ENCODE measurements at places on chromosomes 7 and 10. TPM values are rescaled to one million over a fixed set of nuclear protein-coding genes. Genes with fewer than 3 reads are reported as not detected.

DNA sequence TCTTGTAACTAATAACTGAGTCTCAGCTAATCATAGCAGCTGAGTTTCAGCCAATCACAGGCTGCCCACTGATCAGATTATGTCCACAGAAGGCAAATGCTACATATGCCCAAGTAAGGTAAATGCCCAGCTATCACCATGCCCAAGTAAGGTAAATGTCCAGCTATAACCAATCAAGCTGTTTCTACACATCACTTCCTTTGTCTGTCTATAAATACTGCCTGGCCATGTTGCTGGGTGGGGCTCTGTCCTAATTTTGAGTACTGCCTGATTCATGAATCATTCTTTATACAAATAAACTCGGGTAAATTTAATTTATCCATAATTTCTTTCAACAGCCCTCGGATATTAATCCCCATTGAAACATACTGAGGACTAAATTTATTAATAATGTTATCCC is 312.4 kb downstream of the CACNA2D1 start:
- no peak overlapping the region for H3K4me3 ChIP-seq
- H3K27ac ChIP-seq = no peak overlapping the region
- no peak for DNase-seq
- H3K27me3 ChIP-seq = no peaks in the 10 kb centered on the region
- no peaks in the 10 kb centered on the region for H3K36me3 ChIP-seq

GRCh38 chr7:151399906-151400305 is 9.9 kb downstream of the WDR86 start:
- no peaks in the 10 kb centered on the region for H3K27me3 ChIP-seq
- peak; percentile 46 for DNase-seq
- no peaks in the 10 kb centered on the region for H3K36me3 ChIP-seq
- H3K27ac ChIP-seq = no peak overlapping the region
- no peak overlapping the region for H3K4me3 ChIP-seq

DNA sequence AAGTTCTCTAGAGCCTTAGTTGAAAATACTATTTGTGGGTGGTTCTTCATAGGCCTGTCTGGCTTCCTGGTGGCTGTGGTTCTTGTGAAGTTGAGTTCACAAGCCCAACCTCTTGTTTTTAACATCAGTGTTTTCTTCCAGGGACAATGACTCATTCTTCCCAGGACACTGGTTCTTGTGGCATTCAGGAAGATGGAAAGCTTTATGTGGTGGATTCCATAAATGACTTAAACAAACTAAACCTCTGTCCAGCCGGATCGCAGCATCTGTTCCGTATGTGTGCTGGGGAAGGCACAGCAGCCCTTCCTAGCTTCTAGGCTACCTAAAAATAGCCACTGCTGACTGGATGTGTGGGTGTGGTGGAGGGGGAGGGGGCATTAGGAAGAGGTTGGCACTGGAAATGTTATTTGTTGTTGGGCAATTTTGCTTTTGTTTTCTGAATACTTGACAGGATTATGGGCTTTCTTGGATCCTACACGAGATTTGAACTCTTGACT is 3.9 kb downstream of the LSMEM1 start:
- no peak overlapping the region for H3K4me3 ChIP-seq
- no peak overlapping the region for H3K27ac ChIP-seq
- DNase-seq = no peak
- peaks cover 24% of the 10 kb centered on the region for H3K4me1 ChIP-seq
- no peaks in the 10 kb centered on the region for H3K36me3 ChIP-seq
- H3K27me3 ChIP-seq = no peaks in the 10 kb centered on the region

DNA sequence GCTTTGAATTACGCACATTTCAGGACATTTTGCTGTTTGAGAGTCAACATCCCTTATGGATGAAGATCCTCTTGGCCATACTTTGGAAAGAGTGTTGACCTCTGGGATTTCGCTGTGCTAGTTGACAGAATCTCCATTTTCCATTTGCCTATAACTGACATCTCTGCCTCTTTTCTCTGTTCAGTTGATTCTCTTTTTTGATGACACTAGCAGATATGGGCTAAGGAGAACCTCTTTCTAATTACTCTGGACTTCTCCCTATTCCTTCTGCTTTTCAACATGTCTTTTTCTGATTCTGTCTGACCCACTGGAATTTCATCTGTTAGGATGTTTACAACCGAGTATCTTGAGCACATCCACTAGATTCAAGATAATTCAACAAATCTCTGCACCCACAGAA is 311.5 kb downstream of the CAMK1D start:
- H3K4me3 ChIP-seq = no peak overlapping the region
- peaks cover 6% of the 10 kb centered on the region for H3K27me3 ChIP-seq
- no peak for DNase-seq
- no peak overlapping the region for H3K27ac ChIP-seq
- no peaks in the 10 kb centered on the region for H3K4me1 ChIP-seq
- no peaks in the 10 kb centered on the region for H3K36me3 ChIP-seq

- peaks cover 44% of the 10 kb centered on the region for H3K4me1 ChIP-seq
- DNase-seq = no peak
- no peaks in the 10 kb centered on the region for H3K27me3 ChIP-seq
- peak overlapping the region; percentile 100 for H3K27ac ChIP-seq
Observed at GRCh38 chr10:3774814-3775695, 10.0 kb downstream of the KLF6 start.

- no peak overlapping the region for H3K4me3 ChIP-seq
- H3K27ac ChIP-seq = no peak overlapping the region
- no peak for DNase-seq
- no peaks in the 10 kb centered on the region for H3K27me3 ChIP-seq
- no peaks in the 10 kb centered on the region for H3K36me3 ChIP-seq
Observed at GRCh38 chr7:36348771-36349170, 40.9 kb upstream of the ANLN start.

DNA sequence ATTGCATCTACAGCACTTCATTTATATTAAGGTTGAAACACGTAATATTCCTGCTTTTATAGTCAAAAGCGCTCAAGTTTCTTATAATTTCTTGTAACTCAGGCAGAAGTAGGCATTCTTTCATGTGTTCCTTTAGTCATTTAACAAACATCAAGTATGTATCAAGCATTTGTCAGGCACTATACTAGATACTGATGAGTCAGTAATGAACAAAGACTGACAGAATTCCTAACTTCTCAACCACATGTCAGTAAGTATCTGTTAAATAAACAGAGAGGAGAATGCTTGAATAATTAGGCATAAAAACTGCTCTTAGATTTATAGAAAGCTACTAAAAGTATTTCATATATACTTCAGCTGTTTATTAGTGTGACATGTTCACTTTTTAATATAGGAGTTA is 9.9 kb downstream of the CRPPA start:
- no peak overlapping the region for H3K27ac ChIP-seq
- DNase-seq = no peak
- H3K36me3 ChIP-seq = no peaks in the 10 kb centered on the region
- peaks cover 13% of the 10 kb centered on the region for H3K4me1 ChIP-seq
- H3K4me3 ChIP-seq = no peak overlapping the region
- H3K27me3 ChIP-seq = no peaks in the 10 kb centered on the region

DNA sequence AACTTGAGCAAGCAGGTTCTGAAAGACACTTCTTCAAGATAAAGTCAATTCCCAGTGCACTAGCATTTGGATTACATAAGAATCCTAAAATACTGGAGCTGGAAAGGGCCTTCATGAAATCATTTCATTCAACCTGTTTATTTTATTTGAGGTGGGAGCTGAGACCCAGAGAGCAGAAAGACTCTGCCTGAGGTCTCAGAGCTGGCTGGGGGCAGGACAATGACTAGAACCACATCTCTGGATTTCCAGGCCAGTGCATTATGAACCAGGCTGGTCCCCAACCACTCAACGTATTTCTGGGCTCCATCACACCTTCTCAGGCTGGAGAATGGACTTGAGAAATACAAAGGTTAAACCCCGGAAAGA is 8.4 kb downstream of the ANXA11 start:
- no peaks in the 10 kb centered on the region for H3K27me3 ChIP-seq
- no peak for DNase-seq
- H3K4me1 ChIP-seq = peaks cover 92% of the 10 kb centered on the region
- H3K36me3 ChIP-seq = no peaks in the 10 kb centered on the region
- peak overlapping the region; percentile 96 for H3K27ac ChIP-seq

GRCh38 chr10:62005281-62005680 is 103.8 kb downstream of the ARID5B start:
- H3K27me3 ChIP-seq = no peaks in the 10 kb centered on the region
- no peak overlapping the region for H3K4me3 ChIP-seq
- no peak for DNase-seq
- H3K36me3 ChIP-seq = no peaks in the 10 kb centered on the region
- H3K27ac ChIP-seq = no peak overlapping the region
- H3K4me1 ChIP-seq = peaks cover 19% of the 10 kb centered on the region

DNA sequence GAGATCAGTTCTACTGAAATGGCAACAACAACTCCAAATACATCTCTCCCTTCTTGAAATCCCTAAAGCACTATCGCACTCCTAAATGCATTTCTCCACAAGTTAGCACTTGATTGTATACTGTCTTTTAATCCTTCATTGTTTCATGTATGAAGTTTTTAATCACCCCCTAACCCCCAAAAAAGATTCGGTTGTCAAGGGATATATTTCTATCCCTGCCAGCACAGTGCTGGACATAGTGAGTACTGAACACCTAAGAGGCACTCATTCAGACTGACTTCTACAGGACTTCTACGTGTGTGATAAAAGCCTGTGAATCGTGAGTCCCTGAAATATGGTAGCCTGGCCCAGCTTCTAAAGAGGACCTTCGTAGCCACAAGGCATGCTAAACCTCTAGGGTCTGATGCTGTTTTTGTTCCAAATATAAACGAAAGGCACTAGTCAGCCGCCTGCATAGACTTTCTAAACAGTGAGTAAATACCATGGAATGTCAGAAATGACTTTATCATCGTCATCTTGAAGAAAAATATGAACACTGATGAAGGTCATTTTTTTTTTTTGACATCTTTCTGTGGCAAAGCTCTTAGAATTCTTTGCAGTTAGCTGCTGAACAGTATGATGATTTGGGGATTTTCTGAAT is 14.6 kb upstream of the ZSCAN21 start:
- peaks cover 20% of the 10 kb centered on the region for H3K4me1 ChIP-seq
- H3K27ac ChIP-seq = no peak overlapping the region
- no peaks in the 10 kb centered on the region for H3K27me3 ChIP-seq
- no peak overlapping the region for H3K4me3 ChIP-seq
- peaks cover 56% of the 10 kb centered on the region for H3K36me3 ChIP-seq

DNA sequence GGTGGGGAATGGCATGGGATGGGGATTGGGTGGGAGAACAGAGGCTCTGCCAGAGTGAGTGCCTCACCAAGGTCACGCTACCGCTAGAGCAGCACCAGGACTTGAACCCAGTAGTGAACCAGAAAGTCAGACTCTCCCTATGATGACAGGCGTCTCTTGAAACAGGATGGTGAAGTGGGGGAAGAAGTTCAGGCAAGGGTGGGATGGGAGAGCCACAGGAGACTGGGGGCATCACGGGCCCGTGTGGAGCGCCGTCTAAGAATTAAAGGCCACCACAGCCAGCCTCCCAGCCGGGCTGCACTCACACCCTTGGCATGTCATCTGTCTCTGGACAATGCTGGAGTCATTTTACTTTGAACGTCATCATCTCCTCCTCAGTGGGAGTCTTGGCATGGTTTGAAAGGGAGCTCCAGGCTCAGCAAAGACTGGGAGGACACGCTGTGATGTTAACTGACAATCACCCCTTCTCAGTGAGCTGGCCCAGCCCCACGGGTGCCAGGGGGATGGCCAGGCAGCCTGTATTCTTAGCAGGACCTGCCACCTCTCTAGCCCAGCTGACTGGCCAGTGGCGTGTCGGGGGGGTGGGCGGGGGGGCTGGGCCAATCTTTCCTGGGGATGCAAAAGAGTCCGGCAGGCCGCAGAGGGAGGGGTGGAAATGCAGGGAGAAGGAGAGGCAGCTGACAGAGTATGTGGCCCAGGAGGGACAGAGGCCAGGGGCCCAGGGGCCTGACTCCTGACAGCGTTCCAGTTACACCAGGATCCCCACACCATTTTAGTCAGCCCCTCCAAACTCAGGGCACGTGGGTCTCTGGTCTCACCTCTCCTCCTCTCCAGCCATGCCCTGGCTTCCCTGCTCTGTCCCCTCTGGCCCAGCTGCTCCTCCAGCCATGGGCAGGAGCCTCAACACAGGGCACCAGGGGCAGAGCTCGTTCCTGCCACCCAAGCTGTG is 96.2 kb downstream of the VOPP1 start:
- no peaks in the 10 kb centered on the region for H3K4me1 ChIP-seq
- peaks cover 5% of the 10 kb centered on the region for H3K36me3 ChIP-seq
- H3K4me3 ChIP-seq = no peak overlapping the region
- no peak for DNase-seq

GRCh38 chr7:79770063-79770462 is 316.6 kb upstream of the MAGI2 start:
- DNase-seq = no peak
- H3K36me3 ChIP-seq = no peaks in the 10 kb centered on the region
- no peak overlapping the region for H3K4me3 ChIP-seq
- H3K27ac ChIP-seq = no peak overlapping the region

- no peak overlapping the region for H3K4me3 ChIP-seq
- H3K27me3 ChIP-seq = no peaks in the 10 kb centered on the region
- no peaks in the 10 kb centered on the region for H3K36me3 ChIP-seq
- H3K4me1 ChIP-seq = no peaks in the 10 kb centered on the region
Observed at GRCh38 chr7:124072603-124073309, 39.9 kb upstream of the TMEM229A start.

GRCh38 chr7:37786741-37787569 is 61.4 kb upstream of the NME8 start:
- no peaks in the 10 kb centered on the region for H3K27me3 ChIP-seq
- no peak for DNase-seq
- H3K4me3 ChIP-seq = no peak overlapping the region
- no peak overlapping the region for H3K27ac ChIP-seq
- no peaks in the 10 kb centered on the region for H3K4me1 ChIP-seq

- H3K4me1 ChIP-seq = peaks cover 23% of the 10 kb centered on the region
- no peak overlapping the region for H3K4me3 ChIP-seq
- no peak overlapping the region for H3K27ac ChIP-seq
- H3K36me3 ChIP-seq = no peaks in the 10 kb centered on the region
Observed at GRCh38 chr7:2808891-2809665, 35.0 kb downstream of the GNA12 start.

The IFIT3 gene
- total RNA-seq = 78.0 TPM

The REEP3 gene
- total RNA-seq = 57.1 TPM

The EIF5AL1 gene
- 0.14 TPM for total RNA-seq

The GPR37 gene
- total RNA-seq = 0.96 TPM

The IPMK gene
- 5.7 TPM for total RNA-seq

The AS3MT gene
- total RNA-seq = 2.5 TPM

The ACTL6B gene
- not detected for total RNA-seq

The TCAF2 gene
- 4.4 TPM for total RNA-seq

The C10orf143 gene
- total RNA-seq = 3.4 TPM

The CCDC146 gene
- total RNA-seq = 4.3 TPM

The SPOCK2 gene
- 187 TPM for total RNA-seq

The HIP1 gene
- 86.2 TPM for total RNA-seq
